ENCODE measurements at places on chromosomes 1 and 21.

GRCh38 chr1:30744060-30744756 is 13.4 kb downstream of the LAPTM5 start:
- DNase-seq = no peak

DNA sequence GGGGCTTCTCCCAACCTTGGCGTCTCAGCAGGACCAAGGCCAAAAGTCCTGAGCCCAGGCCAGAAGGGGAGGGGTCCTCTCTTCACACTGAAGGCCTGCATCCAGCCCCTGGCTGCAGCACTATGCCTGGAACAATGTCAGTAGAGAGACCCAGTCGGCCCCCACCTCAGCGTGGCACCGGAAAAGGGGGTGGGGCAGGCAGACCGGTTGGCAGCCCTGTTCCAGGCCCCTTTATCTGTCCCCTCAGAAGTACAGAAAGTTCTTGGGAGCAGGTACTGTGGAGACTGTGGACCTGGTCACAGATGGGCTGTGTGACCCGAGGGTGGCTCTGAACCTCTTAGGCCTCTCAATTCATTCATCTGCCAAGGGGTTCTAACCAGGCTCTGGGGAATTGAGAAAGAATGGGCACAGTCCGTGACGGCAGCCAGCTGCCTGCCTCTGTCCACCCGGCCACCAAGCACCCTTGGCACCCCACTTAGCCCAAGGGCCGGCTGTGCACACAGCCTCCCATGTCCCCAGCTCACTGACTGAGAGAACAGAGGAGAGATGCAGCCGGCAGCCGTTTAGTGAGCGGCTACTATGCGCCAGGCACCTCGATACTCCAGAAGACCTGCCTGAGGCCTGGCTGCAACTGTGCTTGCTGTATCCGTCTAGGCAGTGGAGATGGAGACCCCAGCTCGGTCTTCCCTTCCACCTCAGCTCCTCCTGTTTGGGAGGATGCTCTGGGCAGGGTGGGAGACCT is 23.9 kb downstream of the RUNX3 start:
- no peak for DNase-seq

DNA sequence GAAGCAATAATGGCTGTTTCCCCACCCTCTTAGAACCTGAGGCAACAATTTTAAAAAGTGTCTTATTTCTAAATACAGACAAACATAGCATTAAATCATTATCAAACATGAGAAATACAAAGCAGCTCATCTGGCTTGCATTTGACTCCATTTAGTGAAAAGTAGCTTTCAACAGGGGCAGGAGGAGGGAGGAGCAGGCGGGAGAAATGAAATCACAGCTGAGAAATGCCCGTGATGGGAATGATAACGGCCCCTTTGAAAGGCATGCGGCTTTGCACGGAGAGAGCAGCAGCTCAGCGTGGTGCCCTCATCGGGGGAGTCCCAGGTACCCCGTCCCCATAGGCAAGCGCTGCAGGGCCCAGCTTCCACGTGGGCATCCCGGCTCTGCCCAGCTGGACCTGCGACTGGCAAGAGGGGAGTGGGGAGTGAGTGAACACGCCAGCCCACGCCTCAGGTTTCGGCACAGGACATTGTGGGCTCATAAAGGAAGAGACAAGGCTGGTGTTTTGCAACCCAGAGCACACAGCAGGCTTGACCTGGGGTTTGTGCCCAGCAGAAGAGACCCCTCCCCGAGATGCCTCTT is 134.6 kb downstream of the NPHP4 start:
- no peak for DNase-seq

- DNase-seq = no peak
These were observed 7.7 kb downstream of the SLFNL1 start for GRCh38 chr1:41013796-41014195.

DNA sequence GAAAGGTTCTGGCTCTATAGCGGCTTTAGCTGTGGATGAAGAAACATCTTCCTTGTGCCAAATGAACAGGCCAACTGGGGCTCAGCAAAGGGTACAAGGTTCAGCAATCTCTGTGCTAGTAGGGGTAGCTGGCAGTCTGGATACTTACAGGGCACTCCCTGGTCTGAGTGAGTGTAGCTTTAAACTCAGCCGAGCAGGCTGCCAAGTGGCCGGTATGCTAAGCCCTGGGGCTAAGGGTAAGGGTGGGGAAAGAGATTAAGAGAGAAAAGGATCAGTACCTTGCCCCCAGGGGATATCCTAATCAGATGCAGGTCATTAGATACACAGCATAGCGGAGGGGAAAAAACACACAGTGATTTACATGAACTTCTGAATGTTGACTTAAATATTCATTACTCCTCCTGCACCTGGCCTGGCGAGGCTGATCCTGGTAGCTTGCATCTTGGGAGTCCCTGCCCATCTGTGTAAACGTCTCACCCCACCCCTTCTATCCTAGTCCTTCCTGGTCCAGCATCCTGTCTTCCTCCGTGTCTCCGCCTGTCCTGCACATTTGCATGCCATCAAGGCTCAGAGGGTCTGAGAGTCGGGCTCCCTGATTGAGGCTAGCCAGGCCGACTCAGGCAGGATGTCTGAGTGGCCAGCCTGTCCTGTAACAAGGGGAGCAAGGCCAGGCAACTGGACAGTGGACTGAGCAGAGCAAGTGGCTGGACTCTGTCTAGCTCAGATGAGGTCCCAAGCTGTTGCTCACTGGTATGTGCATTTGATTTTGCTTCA is 39.5 kb upstream of the CNTN2 start:
- DNase-seq = no peak

DNA sequence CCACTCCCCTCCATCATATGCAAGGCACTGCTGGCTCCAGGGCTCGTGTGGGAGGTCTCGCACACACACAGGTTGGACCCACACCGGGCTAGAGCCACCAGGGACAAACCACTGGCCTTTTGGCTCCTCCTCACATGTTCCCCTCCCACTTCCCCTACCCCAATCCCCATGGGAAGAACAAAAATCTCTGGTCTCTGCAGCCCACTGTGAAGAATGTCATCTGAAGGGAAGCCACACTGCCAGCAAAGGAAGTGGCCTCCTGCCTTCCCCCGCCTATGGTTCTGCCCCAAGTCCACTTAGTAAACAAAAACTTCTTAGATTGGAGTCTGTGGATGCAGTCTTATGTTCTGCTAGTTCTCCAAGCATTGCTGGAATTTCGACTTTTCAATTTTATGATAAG is 24.2 kb downstream of the OLFML3 start:
- DNase-seq = no peak

DNA sequence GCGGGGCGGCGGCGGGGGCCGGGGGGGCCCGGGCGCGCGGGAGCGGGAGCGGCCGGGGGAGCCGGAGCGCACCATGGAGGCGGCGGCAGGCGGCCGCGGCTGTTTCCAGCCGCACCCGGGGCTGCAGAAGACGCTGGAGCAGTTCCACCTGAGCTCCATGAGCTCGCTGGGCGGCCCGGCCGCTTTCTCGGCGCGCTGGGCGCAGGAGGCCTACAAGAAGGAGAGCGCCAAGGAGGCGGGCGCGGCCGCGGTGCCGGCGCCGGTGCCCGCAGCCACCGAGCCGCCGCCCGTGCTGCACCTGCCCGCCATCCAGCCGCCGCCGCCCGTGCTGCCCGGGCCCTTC is 546 bp downstream of the SKI start:
- DNase-seq = no peak

- DNase-seq = no peak
These were observed 15.7 kb downstream of the PTAFR start for GRCh38 chr1:28160782-28161266.

GRCh38 chr1:156212130-156212529 is 677 bp upstream of the PMF1 start:
- no peak for DNase-seq

DNA sequence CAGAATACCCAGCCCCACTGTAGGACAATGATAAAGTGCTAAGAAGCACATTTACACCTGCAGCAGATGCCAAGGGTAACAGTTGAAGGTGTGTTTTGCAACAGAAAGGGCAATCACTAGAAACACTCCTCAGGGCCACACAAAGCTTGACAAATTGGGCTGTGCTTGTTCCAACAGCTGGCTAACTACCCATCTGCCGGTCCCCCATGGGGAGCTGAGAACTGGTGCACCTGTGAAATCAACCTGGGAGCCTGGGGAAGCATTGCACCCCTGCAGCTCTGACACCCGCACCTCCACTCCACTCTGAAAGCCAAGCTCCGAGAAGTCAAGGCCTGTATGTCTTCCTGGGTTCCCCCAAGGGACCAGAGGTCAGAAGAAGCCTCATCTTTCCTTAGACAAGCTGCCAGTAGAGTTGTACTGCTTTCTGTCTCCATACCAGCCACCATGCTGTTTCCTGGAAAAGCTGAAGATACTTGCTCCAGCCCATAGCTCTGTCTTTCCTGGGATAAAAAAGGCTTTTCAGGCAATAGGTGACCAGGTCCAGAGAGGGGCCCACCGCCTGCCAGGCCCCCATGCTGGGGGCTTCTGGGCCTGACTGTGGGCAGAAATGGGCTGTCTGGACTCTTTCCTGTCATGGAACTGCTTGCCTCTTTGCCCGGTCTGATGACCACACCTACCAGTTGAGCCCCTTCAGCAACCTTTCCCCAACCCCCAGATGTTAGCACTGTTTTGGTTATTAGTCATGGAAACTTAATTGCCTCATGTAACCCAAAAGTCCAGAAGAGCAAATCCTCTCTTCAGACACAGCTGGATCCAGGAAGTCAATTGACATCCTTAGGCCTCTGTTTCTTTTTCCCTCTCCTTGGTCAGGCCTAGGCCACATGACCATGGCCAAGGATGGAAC is 93.6 kb downstream of the KIF14 start:
- DNase-seq = no peak

- no peak for DNase-seq
These were observed 30.2 kb downstream of the PRDX6 start for GRCh38 chr1:173507205-173507846.

- DNase-seq = no peak
These were observed 25.2 kb downstream of the MAGI3 start for GRCh38 chr1:113415310-113416070.

DNA sequence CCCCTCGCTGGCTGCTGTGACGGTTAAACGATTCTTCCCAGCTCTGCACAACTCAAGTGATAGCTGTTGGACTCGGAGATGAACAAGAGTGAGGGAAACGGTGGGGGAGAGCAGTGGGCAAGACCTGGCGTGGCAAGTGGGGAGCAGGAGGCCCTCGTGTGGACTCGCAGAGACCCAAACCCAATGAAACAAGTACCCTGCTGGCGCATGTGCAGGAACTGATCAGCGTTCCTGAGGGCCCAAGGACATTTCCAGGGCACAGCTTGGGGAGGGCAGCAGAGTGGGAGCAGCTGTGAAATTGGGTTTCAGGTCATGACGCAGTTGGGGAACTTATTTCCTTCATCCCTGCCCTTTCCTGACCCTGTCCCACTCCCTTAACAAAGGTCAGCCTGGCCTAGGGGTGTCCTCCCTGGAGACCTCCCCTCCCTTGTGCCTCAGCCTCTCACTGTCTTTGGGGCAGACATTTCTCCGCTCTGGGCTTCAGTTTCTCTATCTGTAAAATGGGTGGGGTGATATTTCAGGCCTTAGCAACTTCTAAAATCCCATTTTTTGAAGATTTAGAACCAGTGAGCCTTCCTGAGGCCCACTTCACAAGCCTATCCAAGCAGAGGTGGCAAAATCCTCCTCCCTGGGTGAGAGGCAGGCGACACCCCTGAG is 27.9 kb upstream of the ECE1 start:
- DNase-seq = no peak

GRCh38 chr1:114263343-114263742 is 109.7 kb upstream of the SYT6 start:
- no peak for DNase-seq

DNA sequence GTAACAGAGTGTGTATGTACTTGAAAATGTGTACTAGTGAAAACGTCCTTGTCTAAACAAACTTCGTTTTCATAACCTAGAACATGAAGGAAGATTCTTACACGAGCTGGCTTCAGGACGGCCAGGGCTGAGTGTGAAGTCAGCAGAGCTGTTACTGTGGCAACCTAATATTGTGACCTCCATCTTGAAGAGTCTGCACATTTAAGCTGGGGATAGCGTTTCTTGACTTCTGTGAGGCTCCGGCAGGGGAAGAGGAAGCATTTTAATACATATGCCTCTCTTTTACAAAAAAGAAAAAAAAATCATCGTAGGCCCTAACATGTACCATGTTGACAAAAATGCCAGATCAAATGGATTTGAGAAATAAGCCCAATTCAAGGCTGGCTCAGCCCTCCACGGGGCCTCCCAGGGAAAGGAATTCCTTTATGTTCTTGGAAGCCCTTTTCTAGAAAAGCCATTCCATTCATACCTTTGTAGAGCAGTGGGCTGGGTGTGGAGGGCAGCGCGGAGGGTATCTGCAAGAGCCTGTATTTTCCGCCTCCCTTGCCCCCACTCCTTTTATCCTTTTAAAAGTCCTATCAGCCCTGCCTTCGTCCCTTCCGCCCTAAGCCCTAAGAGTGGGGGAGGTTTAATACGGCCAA is 51.1 kb downstream of the SIM2 start:
- no peak for DNase-seq

- no peak for DNase-seq
These were observed 75.7 kb downstream of the BCAR3 start for GRCh38 chr1:93605812-93606512.

DNA sequence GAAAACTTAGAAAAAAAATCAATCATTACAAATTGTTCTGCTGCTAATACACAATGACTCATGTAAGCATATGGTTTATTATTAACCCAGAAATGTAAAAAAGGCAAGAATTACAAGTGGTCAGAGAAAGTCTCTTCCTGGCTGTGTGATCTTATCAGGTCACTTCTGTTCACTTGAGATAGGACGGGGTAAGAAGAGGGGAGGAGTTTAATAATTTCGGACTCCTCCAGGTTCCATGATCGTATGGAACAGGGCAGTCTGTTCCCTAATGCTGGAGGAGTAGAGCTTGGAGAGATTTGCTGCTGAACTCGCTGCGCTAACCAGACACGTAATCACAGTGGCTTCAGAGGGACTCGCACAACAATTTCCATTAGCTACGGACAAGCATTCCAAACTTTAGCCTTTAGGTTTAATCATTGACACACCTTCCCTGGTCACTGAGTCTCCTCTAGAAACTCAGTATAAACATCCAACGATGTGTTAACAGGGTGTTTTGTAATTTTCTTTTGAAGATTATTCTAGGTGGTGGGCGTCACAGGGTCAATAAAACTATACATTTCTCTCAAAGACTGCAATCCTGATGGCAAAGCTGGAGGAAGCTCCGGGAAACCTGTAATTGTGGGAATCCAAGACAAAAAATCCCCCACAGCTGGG is 1.3 kb downstream of the CRYZ start:
- no peak for DNase-seq

DNA sequence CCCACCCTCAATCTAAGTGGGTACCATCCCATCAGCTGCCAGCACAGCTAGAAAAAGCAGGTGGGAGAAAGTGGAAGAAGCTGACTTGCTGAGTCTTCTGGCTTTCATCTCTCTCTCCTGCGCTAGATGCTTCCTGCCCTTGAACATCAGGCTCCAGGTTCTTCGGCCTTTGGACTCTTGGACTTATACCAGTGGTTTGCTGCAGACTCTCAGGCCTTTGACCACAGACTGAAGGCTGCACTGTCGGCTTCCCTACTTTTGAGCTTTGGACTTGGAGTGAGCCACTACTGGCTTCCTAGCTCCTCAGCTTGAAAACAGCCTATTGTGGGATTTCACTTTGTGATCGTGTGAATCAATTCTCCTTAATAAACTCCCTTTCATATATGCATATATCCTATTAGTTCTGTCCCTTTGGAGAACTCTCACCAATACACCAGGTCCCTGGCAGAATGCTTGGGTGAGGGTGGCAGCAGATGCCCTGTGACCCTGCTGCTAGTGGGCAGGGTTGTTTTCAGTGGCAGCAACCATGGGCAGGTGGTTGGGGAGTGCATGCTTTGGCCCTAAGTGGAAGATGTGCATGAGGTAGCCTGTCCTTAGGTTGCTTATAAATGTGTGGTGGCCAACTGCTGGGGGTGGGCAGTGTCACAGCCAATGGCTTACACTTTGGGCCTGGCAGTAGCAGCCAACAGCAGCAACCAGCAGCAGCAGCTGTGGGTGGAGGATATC is 10.8 kb upstream of the ADAM30 start:
- no peak for DNase-seq

- peak; percentile 80 for DNase-seq
These were observed 40.0 kb upstream of the MAGOH start for GRCh38 chr1:53278298-53278725.
